ENCODE measurements at places on chromosomes 12 and 14. TPM values are rescaled to one million over a fixed set of nuclear protein-coding genes. Genes with fewer than 3 reads are reported as not detected.

DNA sequence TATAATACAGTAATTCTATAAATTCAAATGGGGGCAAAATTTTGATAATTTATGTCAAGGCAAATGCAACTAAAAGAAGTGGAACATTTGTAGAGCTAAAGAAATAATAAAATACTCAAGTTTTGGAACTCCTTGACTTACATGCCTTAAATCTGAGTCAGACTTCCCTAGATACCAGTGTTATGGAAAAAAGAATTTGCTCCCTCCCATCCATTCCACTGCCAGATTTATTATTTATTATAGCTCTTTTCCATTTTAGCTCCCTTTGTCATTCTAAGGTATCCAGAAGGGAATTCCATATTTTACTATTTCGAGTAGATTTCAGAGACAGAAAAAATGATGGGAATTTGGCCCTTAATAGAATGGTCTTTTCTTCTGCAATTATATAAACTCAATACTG is 44.0 kb downstream of the RHOJ start:
- no peaks in the 10 kb centered on the region for H3K36me3 ChIP-seq
- DNase-seq = no peak
- H3K4me3 ChIP-seq = no peak overlapping the region
- H3K4me1 ChIP-seq = no peaks in the 10 kb centered on the region
- no peaks in the 10 kb centered on the region for H3K27me3 ChIP-seq
- no peak overlapping the region for H3K27ac ChIP-seq

The FGF6 gene
- total RNA-seq = not detected

DNA sequence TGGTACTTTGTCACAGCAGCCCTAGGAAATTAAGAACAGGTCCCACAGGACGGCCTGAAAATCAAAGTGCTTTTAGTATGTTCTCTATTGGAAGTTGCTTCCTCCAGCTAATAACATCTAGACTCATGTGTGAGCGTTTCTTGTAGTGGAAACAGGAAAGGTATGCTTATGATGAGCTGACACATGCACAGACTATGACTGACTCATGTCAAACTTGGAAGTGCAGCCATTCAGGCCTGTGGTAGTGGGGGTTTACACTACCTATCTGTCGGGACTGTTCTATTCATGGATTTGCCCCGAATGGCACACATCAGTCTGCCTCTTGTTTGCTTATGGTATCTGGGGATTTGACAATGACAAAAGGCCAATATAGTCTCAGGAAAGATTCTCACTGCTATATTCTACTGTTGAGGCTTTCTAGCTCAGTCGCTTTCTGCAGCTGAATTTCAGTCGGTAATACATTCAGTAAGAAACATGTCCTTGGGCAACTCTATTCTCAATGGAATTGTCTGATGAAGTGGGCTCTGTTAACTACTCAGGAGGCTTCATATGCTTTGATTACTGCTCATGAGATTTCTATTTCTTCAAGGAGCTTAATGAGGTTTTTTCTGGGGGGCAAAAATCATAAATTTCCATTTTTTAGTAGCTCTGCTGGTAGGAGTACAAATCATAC is 270.3 kb upstream of the DAAM1 start:
- no peaks in the 10 kb centered on the region for H3K27me3 ChIP-seq
- no peaks in the 10 kb centered on the region for H3K4me1 ChIP-seq
- H3K27ac ChIP-seq = no peak overlapping the region
- no peaks in the 10 kb centered on the region for H3K36me3 ChIP-seq

GRCh38 chr14:68735856-68736255 is 57.0 kb downstream of the ZFP36L1 start:
- H3K4me3 ChIP-seq = no peak overlapping the region
- H3K36me3 ChIP-seq = no peaks in the 10 kb centered on the region
- H3K27me3 ChIP-seq = no peaks in the 10 kb centered on the region
- DNase-seq = no peak

- H3K4me3 ChIP-seq = no peak overlapping the region
- no peaks in the 10 kb centered on the region for H3K36me3 ChIP-seq
- no peaks in the 10 kb centered on the region for H3K4me1 ChIP-seq
- no peaks in the 10 kb centered on the region for H3K27me3 ChIP-seq
- no peak overlapping the region for H3K27ac ChIP-seq
Measured at GRCh38 chr14:74516451-74517160, 23.0 kb downstream of the ISCA2 start.
